ENCODE measurements at places on chromosomes 3 and 15. TPM values are rescaled to one million over a fixed set of nuclear protein-coding genes. Genes with fewer than 3 reads are reported as not detected.

- peak; percentile 84 for DNase-seq
These were observed 106.1 kb downstream of the OXNAD1 start for GRCh38 chr3:16370872-16371740.

- DNase-seq: peak; percentile 32
These were observed 28.4 kb upstream of the MEF2A start for GRCh38 chr15:99537344-99537743.

Gene DLG1
- 47.7 TPM for polyA plus RNA-seq

DNA sequence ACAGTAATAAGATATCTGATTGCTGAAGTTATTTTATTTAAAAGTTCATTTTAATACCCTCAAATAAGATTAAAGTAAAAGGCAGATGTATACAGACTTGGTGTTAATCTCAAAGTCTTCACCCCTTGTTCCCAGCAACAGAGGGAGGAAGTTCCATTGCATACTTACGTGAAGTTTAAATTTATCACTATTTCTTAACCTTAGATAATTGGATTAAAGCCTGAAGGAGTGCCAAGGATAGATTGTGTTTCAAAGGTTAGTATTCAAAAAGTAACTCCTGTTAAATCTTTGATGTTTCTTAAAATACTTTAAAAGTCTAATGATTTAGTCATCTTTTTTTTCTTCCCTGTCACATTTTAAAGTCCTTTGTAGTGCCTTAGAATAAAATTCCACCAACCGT is 39.3 kb downstream of the ATP1B3 start:
- peak; percentile 66 for DNase-seq

GRCh38 chr15:91182101-91182500 is 82.0 kb downstream of the SV2B start:
- DNase-seq: no peak

All from fibroblast of lung (primary cell).